ENCODE measurements at places on chromosomes 12 and 14.
A peak's percentile ranks its signal among the peaks of the same experiment; 100 is the strongest.

DNA sequence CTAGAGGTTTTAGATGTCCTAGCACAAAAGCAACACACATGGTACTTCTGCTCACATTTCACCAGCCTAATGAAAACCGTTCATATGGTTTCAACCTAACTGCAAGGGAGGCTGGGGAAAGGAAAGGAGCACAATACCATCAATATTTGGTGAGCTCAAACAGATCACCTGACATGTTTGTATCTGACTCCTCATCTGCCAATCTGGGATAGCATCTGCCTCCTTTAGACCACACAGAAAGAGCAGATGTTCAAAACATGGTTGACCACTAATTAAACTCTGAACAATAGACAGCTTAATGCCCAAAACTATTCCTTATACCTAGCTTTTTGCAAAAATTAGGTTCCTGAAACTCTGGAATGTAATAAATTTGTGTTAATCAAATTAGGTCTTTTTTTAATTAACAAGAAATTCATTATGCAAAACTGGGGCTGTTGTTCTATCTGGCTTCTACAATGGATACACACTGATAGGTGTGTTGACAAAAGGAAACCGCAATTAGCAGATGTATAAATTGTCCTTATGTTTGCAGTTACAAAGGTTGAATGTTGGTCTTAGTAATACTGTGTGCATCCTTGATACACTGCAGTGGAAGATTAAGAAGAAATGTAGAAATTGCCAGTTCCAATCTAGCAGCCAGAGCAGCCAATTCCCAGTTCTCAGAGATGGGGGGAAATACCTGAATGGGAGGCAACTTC, 89.3 kb downstream of the DUSP6 start:
- DNase-seq, result no peak

DNA sequence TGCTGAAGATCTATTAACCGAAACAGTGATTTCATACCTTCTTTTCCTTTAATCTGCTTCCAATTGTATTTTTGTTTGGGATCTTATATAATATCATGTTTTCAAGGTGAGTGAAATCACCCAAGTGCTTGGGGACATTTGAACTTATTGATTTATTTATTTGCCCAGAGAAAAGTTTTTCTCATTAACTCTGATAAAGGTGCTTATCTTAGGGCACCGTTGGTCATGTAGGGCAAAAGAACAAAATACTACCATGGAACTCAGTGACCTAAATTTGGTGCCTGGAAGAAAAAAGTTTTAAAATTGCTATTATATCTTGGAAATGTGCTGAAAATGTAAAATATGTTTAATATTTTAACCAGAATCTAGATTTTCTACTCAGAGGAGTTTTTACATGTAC, 207.4 kb upstream of the NPAS3 start:
- no peak for DNase-seq

GRCh38 chr14:30925254-30925653, 50.9 kb downstream of the COCH start:
- no peak for DNase-seq

- DNase-seq, result no peak
These were observed 37.4 kb upstream of the SELPLG start for GRCh38 chr12:108671110-108671509.

DNA sequence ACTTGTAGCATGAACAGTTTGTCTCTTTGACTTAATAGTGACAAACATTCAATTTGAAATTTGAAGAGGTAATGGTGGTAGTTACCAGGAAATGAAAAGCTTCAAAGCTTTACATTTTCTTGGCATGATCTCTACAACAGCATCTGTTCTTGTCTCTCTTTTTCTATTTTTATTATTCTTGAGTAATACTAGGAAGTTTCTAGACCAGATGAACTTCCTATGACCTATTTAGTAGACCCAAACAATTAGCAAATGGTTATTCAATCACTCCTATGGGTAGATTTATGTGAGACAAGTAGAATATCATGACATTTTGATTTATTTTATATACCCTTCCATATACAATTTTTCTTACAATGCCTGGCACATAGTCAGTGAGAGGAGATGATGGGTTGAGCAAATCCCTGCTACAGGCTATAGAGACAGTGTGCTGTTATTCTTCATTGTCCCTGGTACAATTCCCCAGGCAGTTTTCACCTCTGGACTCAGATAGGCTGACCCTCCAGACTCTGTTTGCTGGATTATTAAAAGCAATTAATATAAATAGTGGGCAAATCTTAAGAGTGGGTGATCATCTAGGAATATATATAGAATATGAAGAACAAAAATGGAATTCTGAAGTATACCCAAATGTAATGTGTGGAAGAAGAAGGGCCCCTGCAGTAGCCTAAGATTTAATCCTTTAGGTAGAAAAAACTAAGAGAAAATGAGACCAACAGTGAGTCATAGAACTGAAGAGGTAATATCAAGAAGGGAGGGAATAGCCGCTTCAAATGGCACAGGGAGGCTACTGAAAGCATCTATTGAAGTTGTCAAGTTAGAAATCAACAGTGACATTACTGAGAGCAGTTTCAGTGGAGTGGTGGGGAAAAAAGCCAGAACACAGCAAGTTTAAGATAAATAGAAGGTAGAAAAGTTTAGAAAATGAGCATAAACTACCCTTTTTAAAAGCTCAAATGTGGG, 512.0 kb downstream of the FOXG1 start:
- DNase-seq, result no peak

- no peak for DNase-seq
These were observed 88.4 kb downstream of the BBS10 start for GRCh38 chr12:76259660-76260389.

DNA sequence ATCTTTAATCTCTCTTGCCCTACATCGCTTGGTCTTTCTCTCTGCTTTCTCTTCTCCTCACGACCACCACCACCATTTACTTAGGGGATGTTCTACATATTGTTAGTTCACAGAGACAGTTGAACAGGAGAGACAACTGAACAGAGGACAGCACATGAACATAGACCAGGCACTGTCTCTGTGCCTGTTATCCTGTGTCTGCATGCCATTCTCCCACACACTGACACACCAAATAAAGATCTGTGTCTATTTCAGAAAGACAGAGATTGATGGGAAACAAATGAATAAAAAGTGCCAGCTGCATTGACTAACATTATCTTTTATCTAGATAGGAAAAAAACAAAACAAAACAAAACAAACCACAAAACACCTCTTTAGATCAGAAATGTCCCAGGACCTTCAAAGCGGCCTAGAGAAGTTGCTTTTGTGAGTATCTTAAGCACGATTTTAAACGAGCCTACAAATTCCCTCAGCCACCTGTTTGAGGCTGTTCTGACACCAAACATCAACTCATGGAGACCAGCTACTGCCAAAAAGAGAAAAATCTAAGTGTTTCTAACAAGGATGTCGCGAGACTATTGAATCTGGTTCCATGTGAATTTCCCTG, 77.6 kb upstream of the PARP11 start:
- DNase-seq, result no peak

- no peak for DNase-seq
These were observed 429.0 kb downstream of the LRIG3 start for GRCh38 chr12:58491306-58491705.

DNA sequence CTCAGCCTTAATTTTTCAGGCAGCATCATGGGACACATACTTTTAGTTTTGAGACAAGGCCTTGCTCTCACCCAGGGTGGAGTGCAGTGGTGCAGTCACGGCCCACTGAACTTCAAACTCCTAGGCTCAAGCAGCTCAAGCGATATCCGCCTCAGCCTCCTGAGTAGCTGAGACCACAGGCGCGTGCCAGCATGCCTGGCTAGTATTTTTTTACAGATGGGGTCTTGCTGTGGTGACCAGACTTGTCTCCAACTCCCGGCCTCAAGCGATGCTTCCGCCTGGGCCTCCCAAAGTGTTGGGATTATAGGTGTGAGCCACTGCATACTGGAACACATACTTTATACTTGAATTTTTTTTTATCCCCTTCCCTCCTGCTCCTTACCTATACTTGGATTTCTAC, 2.8 kb downstream of the RDH5 start:
- no peak for DNase-seq

GRCh38 chr12:119528241-119528640, 65.3 kb upstream of the TMEM233 start:
- no peak for DNase-seq

GRCh38 chr12:79378496-79378895, 312.3 kb downstream of the PAWR start:
- DNase-seq, result no peak

GRCh38 chr12:24879644-24880043, 69.3 kb downstream of the BCAT1 start:
- no peak for DNase-seq

- no peak for DNase-seq
These were observed 11.0 kb downstream of the SLCO1A2 start for GRCh38 chr12:21323736-21324135.

GRCh38 chr12:80946591-80946990, 8.9 kb upstream of the LIN7A start:
- DNase-seq, result no peak

DNA sequence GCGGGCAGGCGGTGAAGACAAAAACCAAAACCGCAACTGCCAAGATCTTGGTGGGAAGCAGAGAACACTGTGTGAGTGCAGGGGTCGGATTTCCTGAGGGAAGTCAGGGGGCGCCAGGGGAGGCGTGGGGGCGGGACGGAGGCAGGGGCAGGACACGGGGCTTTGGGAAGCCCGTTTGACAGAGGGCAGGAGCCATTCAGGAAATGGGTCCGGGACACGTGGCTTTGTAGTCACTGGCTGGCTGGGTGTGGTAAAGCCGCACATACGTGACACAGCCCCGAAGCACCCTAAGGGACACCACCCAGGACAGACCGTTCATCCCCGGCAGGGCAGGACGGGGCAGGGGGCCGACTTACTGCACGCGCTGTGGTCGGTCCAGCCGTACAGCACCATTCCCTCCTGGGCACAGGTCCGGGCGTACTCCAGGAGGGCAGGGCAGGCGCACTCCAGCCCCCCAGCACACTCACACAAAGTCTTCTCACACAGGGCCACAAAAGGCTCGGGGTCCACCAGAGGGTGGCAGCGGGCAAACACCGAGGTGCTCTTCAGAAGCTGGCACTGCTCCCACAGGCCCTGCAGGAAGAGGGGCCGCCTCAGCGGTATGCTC, 49.4 kb downstream of the VWF start:
- DNase-seq, result peak; percentile 30

DNA sequence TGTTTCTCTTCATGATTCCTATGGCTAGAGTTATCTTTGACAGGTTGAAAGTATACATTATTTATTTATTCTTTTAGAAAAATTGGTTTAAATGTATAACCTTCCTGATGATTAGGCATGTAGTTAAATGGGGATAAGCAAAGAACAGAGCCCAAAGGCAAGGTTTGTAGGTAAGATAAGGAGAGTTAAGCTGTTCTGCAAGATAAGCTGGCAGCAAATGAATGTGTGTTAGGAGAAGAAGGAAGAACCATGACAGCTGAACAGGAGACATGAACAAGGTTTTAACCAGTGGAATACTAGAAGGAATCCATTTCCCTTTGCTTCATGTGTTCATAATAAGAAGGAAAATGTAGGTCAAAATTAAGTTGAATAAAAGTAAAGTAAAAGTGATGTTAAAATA, 1330.1 kb upstream of the USP15 start:
- no peak for DNase-seq

- no peak for DNase-seq
These were observed 275.9 kb downstream of the FBXL14 start for GRCh38 chr12:1318327-1319031.

- DNase-seq, result no peak
These were observed 414.0 kb downstream of the CCDC91 start for GRCh38 chr12:28604240-28604639.

- no peak for DNase-seq
These were observed 21.8 kb upstream of the PIK3C2G start for GRCh38 chr12:18239526-18239925.

- no peak for DNase-seq
These were observed 408.1 kb upstream of the TMTC1 start for GRCh38 chr12:30191696-30192455.

DNA sequence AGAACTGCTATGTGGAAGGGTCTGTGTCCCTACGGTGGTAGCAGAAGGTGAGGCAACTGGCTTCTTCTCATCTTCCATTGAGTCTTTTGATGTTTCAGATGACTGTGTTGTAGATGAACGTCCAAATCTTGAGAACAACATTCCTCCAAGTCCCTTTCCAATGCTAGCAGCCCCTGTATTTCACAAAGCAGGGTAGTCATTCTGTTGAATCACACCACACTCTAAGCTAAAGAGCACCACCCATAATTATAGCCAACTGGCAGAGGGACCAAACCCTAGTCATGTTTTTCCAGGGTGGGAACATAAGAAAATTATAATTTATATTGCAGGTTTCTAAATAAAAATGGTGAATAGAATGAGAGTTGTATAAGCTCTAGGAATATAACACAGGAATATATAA, 98.7 kb downstream of the DDHD1 start:
- DNase-seq, result no peak

DNA sequence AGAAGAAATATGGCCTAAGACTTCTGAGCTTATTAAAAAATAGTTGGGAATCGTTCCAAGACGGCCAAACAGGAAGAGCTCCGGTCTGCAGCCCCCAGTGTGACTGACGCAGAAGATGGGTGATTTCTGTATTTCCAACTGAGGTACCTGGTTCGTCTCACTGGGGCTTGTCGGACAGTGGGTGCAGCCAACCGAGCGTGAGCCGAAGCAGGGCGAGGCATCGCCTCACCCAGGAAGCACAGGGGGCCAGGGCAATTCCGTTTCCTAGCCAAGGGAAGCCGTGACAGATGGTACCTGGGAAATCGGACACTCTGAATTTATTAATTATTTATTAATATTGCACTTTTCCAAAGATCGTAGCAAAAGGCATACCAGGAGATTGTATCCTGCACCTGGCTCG, 857.8 kb downstream of the C12orf50 start:
- DNase-seq, result no peak

- DNase-seq, result no peak
These were observed 124.8 kb downstream of the C12orf75 start for GRCh38 chr12:105455261-105455660.

- no peak for DNase-seq
These were observed 277.6 kb upstream of the PLEKHG7 start for GRCh38 chr12:92425165-92425564.

- no peak for DNase-seq
These were observed 17.6 kb upstream of the AMIGO2 start for GRCh38 chr12:47097276-47097896.
